ENCODE measurements at places on chromosomes 11 and 22.

GRCh38 chr11:1532014-1532586, 40.0 kb downstream of the DUSP8 start:
- DNase-seq, result no peak

DNA sequence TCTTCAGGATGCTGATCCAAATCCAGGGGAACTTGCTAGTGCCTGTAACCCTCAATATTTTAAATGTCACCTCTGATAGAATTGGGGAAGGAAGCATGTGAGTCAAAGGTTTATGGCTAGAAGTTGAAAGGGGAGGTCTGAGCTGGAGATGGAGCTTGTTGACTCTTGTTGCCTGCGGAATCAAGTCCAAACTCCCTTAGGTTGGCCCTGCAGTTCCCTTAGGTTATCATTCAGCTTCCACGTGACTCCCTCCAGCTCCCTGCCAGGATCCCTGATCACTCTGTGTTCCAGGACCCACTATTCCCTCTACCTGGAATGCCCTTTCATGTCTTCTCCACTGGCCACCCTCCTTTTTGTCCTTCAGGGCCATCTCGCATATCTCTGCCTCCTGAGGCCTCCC, 26.2 kb upstream of the LIPT2 start:
- no peak for DNase-seq

DNA sequence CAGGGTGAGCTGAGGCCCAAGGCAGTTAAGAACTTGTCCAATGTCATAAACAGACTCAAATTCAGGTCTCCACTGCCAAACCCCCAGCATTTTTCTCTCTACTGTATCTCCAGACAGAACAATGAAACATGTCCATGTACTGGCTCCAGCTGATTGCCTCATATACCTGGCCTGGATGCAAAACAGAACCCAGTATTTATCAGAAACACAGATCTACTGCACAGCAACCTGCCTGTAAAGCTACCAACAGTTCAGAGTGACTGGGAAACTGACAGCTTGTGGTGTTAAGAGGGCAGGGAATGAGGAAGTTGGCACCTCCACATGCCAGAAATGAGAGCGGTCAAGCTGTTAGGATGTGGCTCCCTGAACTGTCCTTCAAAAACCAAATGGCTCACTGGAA, 41.6 kb downstream of the C11orf71 start:
- DNase-seq, result no peak

DNA sequence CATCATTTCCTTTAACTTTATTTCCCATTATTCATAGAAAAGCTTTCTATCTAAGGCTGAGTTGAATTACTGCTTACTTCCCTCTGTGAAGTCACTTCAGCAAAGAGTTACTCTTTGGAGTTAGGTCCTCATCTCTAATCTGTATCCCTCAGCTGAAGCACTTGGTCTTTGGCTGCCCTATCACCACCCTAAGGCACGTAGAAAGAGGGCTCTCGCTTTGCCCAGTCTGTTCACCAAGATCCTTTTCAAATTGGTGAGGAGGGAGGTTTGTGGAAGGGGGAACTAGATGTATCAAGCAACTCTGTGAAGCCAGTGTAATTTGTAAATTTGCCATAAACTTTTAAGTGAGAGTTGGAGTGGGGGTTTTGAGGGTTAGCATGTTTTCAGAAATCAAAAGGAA, 43.4 kb downstream of the PAX6 start:
- no peak for DNase-seq

DNA sequence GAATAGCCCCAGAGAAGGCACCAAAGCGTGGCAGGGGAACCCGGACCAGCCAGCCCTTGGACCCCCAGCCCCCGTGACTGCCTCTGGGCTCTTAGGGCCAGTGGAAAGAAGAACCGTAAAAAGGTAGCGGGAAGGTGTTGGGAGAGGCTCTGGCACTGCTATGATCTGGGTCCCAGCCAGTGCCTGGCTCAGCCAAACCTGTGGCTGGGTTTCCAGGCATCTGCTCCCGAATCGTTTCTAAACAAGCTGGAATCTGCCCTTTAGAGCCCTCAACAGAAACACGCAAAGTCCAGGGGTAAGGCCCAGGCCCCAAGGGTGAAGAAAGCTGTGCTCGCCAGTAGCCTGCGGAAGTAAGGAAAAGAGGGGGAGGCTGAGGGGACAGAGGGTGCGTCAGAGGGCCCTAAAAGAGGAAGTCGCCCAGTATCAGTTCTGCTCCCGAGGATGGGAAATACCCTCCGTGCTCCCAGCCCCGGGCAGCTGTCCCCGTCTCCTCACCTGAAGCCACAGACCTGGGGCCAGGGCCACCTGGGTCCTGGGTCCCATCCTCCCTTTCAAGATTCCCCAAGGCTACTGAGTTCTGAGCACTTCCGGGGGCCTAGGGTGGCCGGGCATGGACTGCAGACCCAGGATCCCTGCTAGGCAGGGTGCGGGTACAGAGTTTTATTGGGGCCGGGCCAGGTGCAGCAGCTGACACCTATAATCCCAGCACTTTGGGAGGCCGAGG, 24.7 kb downstream of the IL10RA start:
- DNase-seq, result no peak

DNA sequence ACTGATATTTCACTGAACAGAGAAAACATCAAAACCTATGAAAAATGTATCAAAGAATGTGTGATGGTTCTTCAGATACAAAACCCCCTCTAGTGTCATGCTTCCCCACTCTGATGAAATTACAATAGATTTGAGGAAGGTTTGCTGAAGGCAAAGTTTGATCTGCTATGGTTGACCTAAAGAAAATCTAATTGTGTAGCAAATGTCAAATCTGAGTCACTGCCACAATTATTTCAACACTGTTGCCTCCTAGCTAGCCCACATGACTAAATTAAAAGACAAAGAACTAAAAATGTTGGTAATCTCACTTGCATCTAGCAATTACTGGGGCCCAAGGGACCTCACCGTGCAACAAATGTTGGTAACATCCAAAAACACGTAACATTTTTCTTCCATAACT, 728.0 kb downstream of the DLG2 start:
- DNase-seq, result no peak

DNA sequence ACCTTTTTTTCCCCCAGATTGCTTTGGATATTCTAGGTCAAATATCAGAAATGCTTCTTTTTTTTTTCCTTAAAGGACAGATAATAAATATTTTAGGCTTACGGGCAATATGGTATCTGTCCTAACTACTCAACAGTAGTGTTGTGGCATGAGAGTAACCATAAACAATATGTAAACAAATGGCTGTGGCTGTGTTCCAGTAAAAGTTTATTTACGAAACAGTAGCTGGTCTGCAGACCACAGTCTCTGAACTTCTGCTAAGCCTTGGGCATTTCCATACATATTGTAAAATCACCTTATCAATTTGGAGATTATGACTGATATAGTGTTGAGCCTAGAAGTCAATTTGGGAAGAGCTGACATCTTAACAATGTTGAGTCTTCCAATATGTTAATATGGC, 139.0 kb upstream of the PITPNB start:
- no peak for DNase-seq

- no peak for DNase-seq
Measured at GRCh38 chr11:84922212-84922805, 704.8 kb downstream of the DLG2 start.

DNA sequence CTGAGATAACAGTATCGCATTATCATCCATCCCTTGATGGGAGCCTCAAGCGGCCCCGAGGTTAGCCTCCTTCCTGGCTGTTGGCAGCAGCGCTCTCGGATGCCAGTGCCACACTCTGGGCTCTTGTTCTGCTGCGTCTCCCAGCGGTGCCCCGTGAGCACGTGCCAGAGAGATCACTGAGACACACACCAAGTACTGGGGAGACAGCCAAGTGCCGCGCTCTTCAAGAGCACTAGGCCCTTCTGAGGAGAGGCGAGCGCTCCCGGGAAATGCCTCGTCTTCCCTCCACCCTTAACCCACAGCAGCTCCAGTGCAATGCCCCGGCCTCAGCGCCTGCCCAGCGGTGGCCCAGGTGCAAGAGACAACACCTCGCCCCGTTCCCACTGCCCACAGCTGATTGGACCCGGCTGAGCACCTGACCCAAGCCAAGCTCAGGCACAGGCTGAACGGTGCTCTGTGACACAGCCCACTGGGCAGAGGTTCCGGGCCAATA, 248.3 kb upstream of the NARS2 start:
- DNase-seq, result no peak

GRCh38 chr11:75949023-75949672, 134.1 kb downstream of the UVRAG start:
- DNase-seq, result no peak

GRCh38 chr11:45502226-45502545, 163.2 kb downstream of the CHST1 start:
- DNase-seq, result no peak

GRCh38 chr22:48369789-48370507, 1457.7 kb downstream of the BRD1 start:
- no peak for DNase-seq

DNA sequence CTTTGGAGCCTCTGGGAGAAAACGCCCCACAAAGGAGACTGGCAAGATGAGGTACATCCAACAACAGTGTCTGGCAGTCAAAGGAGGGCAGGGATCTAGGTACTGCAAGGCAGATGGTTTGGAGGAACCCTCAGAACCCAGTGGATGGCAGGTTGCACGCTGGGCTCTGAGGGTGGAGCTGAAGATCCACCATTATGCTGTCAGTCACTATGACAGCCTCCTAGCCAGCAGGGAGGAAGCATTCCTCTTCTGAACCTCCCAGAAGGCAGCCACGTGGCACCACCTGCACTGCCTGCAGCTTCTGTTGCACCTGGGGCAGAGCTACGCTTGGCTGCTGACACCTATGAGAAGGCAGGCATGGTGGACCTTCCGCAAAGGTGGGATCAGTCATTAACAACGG, 40.2 kb downstream of the HTR3A start:
- DNase-seq, result no peak

GRCh38 chr22:44473580-44473979, 24.5 kb downstream of the RTL6 start:
- DNase-seq, result no peak

DNA sequence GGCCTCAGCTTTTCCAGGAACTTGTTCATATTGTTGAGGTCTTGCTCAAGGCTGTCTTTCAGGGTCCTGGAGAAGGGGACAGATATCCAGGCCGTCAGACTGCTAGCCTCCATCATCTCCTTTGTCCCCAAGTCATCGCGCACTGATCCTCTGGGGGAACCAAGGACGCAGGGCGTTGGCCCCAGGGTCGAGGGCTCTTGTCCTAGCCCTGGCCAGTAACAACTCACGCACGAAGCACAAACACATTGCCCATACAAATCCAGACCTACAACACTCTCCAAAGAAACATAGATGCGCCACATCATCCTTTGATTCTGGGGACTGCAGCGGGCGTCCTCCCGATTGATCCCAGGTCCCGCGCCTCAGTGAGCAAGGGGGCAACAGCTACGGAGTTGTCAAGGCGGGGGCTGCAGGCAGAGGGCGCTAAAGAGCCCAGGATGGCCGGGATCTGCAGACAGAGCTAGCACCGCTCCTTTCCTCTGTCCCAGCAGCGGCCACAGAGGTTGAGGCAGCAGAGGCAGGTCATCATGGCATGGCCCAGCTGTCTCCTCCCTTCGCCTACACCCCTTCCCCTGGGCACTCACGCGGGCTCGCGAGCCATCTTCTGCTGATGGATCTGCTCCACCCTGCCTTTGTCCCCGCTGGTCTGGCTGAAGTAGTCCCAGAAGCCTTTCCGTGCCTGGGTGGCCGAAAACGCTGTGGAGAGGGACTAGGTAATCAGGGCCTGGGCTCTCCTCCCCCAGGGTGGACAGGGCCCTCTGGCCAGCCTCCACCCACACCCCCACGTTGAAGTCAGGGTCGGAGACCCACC, 472 bp downstream of the APOA5 start:
- peak; percentile 67 for DNase-seq

DNA sequence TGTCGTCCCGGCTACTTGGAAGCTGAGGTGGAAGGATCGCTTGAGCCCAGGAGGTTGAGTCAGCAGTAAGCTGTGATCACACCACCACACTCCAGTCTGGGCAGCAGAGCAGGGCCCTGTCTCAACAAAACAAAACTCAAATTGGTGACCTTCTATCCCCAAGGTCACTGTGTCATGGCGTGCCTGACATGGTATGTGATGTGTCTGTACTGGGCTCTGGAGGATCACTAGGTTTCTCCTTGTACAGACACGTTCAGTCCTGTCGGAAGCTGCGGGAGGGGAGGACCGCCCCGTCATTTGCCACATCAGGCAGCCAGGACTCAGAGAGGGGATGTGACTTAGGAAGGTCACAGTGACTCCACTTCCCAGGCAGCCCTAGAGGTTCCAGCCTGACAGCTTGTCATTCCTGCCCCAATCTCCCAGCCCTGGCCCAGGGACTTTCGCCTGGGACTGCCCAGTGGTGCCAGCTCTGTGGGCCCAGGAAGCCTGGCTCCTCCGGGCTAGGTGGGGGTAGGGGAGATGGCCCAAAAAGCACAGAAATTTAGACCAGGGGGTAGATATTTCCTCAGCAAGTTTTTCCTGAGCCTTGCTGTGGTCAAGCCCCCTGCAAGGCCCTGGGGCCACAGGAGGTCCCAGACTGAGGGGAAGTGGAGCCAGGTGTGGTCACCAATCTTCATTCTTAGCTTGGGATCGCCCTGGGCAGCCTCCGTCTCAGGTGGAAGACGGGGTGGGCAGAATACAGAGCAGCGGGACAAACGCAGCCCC, 53.2 kb downstream of the TRIOBP start:
- no peak for DNase-seq

- DNase-seq, result no peak
Measured at GRCh38 chr11:73838443-73839122, 38.1 kb downstream of the COA4 start.

DNA sequence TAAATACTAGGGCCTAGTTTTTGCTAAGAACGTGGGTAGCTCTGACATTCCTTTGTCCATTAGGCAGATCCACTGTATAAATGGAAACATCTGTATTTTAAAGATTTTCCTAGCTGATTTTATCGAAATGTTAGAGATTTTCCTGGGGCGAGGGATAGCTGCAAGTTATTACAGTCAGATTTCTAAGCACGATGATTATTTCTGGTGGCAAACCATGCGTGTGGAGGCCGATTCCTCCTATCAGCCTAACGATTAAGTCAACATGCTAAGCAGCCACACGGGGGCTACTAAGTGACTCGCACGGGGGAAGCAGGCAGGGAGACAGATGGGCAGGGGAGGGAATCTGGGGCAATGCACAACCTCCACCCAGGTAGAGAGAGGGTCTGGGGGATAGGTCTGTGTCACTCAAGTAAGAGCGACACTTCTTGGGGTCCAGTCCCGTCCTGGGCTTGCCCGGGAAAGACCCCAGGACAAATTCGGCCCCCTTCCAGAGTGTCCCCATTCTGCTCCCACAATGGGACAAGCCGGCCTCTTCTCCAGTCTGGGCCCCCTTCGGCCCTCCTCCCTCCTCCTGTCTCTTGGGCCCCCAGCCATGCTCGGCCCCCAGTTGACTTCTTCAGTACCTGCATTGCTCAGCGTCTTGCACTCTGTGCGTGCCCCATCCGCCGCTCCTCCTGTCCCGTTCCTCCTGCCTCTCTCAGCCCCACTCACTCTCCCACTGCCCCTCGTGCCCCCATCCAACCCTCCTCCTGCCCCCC, 571 bp downstream of the C11orf24 start:
- no peak for DNase-seq

DNA sequence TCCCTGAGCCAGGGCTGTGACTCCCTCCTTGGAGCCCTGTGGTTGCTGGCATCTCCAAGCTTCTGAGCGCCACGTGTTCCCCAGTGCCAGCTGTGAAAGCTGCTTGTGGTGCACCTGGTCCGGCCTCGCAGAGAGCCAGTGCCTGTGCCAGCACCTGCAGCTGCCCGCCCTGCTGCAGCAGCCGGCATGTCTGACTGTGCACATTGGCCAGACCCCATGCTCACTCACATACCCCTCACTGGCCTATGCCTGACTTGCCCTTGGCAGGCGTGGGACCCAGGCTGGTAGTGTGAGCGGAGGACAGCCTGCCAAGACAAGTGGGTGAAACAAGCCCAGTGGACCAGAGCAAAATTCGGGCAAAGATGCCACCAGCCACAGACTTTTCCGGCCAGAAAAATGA, 9.8 kb downstream of the MRPL48 start:
- no peak for DNase-seq

GRCh38 chr11:8375932-8376331, 112.3 kb upstream of the LMO1 start:
- no peak for DNase-seq

Data from activated naive CD4-positive, alpha-beta T cell (primary cell).